ENCODE measurements at places on chromosomes 7 and 10.

GRCh38 chr7:51067757-51068156 is 248.9 kb downstream of the COBL start:
- peak; percentile 83 for DNase-seq

DNA sequence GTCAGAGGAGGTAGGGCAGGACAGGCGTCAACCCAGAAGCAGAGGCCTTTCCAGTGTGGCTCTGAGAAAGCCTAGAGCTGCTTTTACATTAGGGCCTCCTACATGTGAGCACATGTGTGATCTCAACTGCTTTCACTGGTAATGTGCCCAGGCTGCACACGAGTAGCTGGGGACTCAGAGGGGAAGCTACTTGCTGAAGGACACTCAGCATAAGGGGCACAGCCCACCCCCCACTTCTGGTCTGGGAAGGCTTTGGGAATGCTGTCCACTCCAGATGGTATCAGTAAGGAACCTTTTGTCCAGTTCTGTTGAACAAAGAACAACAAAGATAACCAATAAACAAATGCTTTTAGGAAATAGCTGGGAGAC is 18.9 kb downstream of the PRF1 start:
- no peak for DNase-seq

GRCh38 chr10:80536361-80536835 is 1.3 kb upstream of the SH2D4B start:
- no peak for DNase-seq

DNA sequence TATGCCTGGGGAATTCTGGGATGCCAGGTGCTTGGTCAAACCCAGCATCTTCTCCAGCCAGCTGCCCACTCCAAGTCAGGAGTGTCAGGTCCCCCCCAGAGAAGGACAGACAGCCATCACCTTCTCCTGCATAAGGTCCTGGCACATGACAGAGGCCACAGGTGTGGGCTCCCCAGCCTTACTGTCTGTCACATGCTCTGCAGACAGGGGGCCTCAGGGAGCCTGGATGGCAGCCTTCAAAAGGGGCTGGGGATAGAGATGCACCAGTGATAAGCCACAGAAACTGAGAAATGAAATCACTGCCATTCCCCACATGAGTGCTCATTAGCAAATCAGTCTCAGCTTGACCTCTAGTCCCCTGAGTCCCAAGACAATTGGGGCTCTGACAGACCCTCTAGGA is 72.9 kb downstream of the PLXNA4 start:
- peak; percentile 40 for DNase-seq

DNA sequence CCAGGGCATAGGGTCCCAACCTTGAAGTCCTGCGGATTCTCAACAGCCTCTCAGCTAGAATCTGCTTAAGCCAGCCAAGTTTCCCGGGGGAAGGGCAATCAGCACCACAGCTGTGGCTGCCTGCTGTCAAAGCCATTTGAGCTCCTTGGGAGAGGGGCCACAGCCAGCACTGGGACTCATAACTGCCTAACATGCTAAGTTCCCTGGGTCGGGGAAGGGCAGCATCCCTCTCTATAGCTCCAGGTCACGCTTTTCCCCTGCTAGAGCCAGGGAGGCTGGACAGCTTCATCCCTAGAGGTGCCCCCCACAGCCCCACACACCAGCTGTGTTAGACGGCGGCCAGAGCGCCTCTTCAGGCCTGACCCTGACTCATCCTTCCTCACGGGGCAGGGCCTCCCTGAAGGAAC is 49.6 kb upstream of the PDE1C start:
- DNase-seq: peak; percentile 18

DNA sequence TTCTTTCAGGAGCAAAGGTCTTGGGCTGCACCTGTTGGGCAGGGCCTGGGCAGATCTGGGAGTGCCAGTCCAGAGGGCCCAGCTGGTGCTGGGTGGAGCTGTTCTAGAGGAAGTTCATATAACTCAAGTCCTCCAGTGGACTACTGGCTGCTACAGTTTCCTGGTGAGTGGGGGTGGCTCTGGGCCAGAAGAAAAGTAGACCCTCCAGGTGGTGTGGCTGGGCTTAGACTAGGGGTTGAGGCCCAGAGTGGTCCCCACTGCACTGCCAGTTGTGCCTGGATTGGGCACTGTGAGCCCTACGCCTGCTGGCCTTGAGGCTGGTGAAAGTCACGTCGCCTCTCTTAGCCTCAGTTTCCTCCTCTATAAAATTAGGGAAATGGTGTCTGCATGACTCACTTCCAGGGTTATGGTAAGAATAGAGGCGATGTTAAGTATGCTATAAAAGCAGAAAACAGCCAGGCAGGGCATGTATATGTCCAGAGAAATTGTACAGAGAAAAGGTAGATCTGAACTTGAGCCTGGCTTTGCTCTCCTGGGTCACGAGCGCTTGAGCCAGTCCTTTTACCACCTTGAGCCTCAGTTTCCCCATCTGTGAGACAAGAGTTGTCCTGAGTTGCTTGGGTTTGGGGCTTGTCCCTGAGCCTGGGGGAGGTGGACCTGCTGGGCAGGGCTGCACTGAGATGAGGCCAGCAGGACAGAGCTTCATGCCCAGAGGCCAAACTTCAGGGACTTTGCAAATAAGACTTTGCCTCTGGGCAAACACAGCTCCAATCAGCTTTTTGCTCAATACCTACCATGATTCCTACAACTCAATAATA is 3.8 kb upstream of the CLDN3 start:
- DNase-seq: no peak

DNA sequence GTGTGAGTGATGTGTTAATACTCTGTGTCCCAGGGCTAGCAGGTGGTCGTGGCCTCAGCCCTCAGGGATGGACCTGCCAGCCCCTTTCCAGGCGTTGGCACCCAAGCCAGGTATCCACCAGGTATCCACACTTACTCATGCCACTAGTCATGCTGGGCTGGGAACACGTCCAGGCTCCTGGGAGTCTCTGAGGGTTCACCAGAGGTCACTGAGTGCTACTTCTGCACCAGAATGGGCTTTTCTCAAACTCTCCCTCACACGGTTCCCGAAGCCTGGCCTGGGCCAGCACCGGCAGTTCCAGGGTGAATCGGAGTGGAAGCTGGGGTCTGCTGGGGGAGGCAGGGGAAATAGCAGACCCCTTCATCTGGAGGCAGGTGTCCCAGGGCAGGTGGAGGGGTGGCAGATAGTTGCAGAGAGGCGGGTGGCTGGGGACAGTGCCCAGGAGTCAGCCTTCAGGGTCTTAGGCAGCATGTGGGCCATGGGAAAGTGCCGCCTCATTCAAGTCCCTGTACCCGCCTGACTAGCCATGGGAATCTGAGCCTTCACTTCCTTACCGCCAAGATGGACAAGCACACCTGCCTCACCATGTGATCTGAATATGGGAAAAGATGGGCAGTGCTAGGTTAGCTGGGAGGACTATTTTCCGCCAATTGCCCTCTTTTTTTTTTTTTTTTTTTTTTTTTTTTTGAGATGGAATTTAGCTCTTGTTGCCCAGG is 95.5 kb upstream of the GTF2I start:
- DNase-seq: no peak

GRCh38 chr7:129494041-129494440 is 8.3 kb upstream of the SMKR1 start:
- DNase-seq: no peak

GRCh38 chr7:3533040-3533439 is 232.0 kb downstream of the SDK1 start:
- no peak for DNase-seq

DNA sequence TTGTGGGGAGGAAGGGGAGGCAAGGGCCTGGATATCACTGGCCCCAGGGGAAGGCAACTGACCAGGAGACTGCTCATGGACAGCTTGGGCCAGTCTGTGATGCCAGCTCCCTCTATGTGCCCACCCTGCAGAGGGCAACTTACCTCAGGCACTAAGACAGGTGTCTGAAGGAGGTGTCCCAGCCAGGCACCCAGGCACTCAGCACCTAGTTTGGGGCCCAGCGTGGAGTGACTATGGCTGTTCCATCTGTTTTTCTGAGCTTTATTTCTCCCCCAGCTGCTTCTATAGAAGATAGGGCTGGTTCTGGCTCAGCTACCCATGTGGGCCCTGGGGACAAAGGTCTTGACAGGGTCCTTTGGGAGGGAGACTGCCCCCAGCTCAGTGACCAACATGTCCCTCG is 150.6 kb upstream of the PCBD1 start:
- no peak for DNase-seq

GRCh38 chr10:81036257-81036656 is 498.6 kb downstream of the SH2D4B start:
- no peak for DNase-seq

DNA sequence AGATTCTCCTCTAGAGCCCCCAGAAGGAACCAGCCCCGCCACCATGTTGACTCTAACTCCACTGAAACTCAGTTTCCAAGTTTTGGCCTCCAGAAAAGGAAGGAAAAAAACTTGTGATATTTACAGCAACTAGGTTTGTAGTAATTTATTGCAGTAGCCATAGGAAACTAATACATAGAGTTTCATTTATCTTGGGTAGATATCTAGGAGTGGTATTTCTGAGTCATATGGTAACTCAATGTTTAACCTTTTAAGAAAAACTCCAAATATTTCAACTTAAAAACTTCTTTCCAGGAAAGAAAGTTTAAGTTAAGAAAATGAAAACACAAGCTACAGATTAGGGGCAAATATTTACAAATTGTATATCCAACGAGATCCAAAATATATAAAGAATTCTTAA is 576.7 kb downstream of the KCNMA1 start:
- DNase-seq: no peak

GRCh38 chr10:69682955-69683474 is 53.0 kb downstream of the FAM241B start:
- DNase-seq: no peak

- peak; percentile 16 for DNase-seq
Measured at GRCh38 chr7:115417662-115418061, 495.8 kb downstream of the MDFIC start.

GRCh38 chr7:137946011-137946410 is 55.9 kb downstream of the CREB3L2 start:
- no peak for DNase-seq

- no peak for DNase-seq
Measured at GRCh38 chr10:116787053-116787659, 44.8 kb upstream of the HSPA12A start.

GRCh38 chr7:52854681-52855080 is 180.8 kb upstream of the POM121L12 start:
- no peak for DNase-seq

DNA sequence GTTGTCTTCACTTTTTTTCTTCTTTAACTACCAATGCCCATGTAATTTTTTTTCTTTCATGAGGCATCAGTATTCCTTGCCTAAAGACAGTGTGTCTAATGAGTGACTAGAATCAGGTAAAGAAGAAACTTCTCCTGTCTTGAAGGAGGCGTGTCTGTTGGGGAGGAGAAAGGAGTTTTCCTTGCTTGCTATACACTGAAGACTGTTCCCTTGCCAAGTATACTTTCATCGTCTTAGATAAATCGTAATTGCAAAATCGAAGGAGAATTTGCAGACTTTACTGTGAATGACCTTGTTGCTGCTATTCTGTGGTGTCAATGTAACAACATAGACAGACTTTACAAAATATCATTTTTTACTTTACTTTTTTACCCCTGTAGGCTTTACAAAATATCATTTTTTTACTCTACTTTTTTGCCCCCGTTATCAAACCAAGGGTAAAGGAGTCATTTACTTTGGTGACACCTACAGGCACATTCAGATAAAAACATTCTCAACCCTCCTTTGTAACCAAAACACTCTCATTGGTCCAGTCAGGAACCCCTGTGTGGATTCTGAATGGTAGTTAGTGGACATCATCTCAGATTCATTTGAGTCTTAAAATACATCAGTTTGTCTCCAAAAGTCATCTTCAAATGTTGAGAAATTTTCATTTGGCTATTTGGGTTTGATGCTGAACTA is 232.4 kb downstream of the AHR start:
- no peak for DNase-seq

DNA sequence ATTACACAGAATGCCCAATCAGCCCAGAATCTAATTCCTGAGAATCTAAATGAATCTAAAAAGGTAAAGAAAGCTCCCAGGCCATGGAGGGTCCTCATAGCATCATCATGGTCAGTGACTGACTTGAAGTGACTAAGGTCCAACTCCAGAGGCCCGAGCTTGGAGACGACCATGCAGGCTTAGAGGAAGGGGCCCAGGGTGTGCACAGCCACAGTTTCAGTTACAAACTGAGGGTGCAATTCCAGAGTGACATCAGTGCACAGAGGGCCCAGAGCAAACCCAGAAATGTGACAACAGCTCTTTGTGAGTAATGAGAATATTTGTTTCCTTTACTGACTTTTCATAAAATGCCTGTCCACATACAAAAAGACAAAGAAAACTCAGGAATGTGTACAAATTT is 170.0 kb downstream of the TNS3 start:
- DNase-seq: no peak

GRCh38 chr7:130352194-130353074 is 7.8 kb downstream of the CPA5 start:
- DNase-seq: no peak

DNA sequence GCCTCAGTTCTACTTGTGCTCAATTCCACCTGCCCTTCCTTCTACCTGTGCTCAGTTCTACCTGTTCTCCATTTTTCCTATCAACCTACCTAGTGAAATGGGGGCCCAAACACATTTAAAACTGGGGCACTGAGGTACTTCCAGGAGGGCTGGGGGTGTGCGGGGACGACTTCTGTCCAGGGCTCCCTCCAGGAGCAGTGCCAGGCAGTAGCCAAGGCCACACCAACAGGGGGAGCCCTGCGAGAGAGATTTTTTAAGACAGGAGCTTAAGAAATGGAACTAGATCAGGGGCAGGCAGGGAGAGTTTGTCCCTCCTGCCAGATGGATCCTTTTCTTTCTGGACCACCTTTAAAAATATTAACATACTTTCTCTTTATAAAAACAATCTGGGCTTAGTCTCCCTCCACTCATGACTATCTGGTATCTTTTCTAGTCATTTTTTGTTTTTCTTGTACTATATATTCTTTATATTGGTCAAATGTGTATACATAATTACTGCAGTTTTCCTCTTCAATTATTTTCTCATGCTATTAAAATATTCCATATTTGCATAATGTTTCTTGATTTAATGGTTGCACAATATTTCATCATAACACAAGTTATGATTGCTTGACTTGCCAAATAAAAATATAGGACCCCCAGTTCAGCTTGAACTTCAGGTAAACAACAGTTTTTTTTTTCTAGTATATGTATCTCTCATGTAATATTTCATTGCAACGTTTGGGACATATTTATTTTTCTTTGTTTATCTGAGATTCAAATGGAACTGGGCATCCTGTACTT is 47.3 kb upstream of the INSYN2A start:
- DNase-seq: peak; percentile 79

GRCh38 chr7:80135309-80136104 is 876 bp downstream of the GNAI1 start:
- DNase-seq: no peak

GRCh38 chr10:44651834-44652233 is 259.3 kb upstream of the TMEM72 start:
- DNase-seq: no peak

DNA sequence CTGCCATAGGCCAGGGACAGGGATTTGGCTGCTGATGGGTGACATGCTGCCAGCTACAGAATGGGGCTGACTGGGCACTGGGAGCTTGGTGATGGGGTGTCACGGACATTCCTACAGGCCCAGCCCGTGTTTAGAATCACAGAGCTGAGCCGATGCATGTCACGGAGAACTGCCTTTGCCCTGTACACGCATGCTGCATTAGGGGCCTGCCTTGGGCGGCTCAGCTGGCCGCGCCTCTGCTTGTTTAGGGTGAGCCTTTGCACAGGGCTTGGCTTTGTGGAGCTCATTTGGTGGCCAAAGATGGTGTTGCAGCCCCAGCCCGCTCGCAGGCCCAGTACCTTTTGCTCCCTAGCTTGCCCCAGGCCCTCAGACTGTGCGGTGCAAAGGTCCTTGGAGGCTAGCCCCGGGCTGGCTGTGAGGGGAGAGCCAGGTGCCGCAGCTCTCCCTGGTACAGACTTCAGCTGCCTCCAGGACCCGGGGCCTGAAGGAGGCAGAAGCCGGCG is 108.4 kb upstream of the BTBD16 start:
- DNase-seq: no peak

GRCh38 chr7:73919694-73920375 is 58.9 kb downstream of the TMEM270 start:
- no peak for DNase-seq

All from WTC11 (cell line).